RKO (cell line): ENCODE measurements at places on chromosomes 3 and 15.
A peak's percentile ranks its signal among the peaks of the same experiment; 100 is the strongest.

- DNase-seq: peak; percentile 92
Observed at GRCh38 chr15:100721758-100722550, 119.6 kb downstream of the ASB7 start.

DNA sequence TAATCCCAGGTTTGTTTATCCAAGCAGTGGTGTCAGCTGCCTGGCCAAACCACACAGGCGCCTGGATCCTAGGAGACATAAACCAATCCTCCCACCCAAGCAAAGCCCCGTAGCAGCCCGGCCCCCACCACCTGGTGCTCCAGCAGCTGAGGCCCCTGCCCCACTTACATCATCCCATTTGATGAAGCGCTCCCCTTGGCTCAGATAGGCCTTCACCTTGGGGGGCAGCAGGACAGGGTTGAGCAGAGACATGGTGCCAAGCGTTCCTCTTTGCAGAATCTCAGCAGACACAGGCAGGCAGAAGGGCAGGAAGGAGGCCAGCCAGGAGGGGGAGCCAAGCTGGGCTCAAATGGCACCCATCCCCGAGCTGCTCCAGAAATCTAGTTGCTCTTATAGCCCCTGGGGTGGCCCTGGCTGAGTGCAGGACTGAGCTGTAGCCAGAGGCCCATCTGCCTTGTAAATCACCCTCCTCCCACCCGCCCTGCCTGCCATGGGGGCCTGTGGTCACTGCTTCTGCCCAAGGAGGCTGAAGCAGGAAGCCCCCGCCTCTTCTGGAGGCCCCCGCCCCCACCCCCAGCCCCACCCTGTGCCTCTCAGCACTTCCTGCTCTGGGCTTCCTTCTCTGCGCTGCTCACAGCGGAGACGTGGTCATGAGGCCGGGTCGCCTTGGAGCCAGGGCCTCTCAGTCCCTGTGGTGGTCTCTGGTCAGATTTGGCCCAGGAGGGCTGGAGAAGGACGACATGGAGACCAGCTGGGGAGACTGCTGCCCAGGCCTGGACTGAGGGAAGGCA is at the start of gene PLCB2:
Gene PLCB2, minus strand, starts transcription at position 515 of the 791 bp plus-strand sequence. Its CDS starts 263 bp downstream, at position 252.
- no peak for DNase-seq

DNA sequence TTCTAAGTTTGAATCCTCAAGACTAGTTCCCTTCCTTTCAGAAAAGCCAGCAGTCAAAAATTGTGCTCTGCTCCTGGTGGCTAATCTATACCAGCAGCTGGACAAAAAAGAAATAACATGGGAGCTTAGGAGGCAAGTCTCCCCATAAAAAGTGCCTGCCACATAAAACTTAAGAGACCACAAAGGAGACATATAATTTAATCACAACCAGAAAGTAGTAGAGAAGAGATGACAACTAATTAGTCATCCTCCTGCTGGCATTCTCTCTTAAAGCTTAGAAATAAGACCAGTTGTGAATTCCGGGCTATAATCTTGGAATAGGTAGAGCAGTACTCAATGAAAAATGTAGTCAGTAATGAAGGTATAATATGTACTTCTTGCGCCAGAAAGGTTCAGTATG is 20.2 kb upstream of the IMPG2 start:
- peak; percentile 25 for DNase-seq

DNA sequence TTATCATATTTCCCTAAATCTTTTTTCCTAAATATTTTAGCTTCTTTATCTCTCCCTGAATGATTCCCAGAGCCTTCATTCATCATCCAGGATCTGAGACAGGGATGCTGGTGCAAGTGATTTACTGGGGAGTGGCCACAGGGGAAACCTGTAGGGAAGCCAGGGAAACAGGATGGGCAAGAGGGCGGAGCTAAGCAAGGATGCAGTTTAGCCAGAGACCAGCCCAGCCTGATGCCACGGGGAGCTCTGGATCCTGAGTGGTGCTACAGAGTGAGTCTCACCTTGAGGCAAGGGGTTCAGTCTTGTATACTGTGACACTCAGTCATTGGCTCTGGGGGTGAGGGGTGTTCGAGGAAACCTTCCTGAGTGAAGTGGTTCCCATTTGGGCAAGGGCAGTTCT is 39.7 kb upstream of the LRRFIP2 start:
- DNase-seq: no peak

- DNase-seq: no peak
Observed at GRCh38 chr15:92460023-92460422, 66.3 kb downstream of the ST8SIA2 start.

- no peak for DNase-seq
Observed at GRCh38 chr15:58597943-58598828, 151.3 kb downstream of the ADAM10 start.

DNA sequence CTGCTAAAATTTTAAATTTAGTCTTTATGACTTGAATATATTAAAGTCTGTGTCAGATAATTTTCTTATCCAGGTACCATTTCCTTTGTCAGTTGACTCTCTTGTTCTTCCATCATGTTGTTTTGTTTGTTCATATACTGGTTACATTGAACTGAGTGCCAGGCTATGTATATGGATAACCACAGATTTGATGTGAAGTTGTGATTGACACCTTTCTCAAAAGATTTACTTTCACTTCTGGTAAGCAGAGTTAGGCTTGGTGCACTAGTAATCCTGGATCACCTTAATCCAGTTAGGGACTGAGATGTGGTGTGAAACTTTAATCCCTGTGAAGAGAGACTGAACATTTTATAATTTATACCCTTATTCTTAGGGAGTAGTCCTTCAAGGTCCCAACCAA is 99.4 kb downstream of the ADAM10 start:
- DNase-seq: no peak
